Left kidney (tissue), 8 donors: ENCODE measurements at places on chromosomes 4 and X. TPM values are rescaled to one million over a fixed set of nuclear protein-coding genes. Genes with fewer than 3 reads are reported as not detected.

IL3RA gene
- polyA plus RNA-seq: 17.6 TPM

P2RY10 gene
- polyA plus RNA-seq: 0.15 TPM

SERTM2 gene
- polyA plus RNA-seq: 0.05 TPM

DGAT2L6 gene
- polyA plus RNA-seq: 0.12 TPM

UGT8 gene
- polyA plus RNA-seq: 60.2 TPM

EVC gene
- 52.7 TPM for polyA plus RNA-seq

PRKX gene
- 19.4 TPM for polyA plus RNA-seq

ARR3 gene
- polyA plus RNA-seq: 1.6 TPM

MAGIX gene
- polyA plus RNA-seq: 4.3 TPM

SNX12 gene
- polyA plus RNA-seq: 51.7 TPM

C4orf54 gene
- polyA plus RNA-seq: 1.1 TPM

COL4A5 gene
- 153 TPM for polyA plus RNA-seq

TAF7L gene
- 0.67 TPM for polyA plus RNA-seq

HERC6 gene
- 11.2 TPM for polyA plus RNA-seq

CDKL2 gene
- polyA plus RNA-seq: 18.0 TPM

USP11 gene
- polyA plus RNA-seq: 170 TPM

NAP1L2 gene
- polyA plus RNA-seq: 2.8 TPM

RBMXL3 gene
- not detected for polyA plus RNA-seq

LAMTOR3 gene
- 95.4 TPM for polyA plus RNA-seq

RADX gene
- polyA plus RNA-seq: 9.3 TPM

DOK7 gene
- 1.5 TPM for polyA plus RNA-seq

TKTL1 gene
- polyA plus RNA-seq: 0.28 TPM

LDOC1 gene
- polyA plus RNA-seq: 69.7 TPM

MSANTD1 gene
- polyA plus RNA-seq: 0.88 TPM

NPY5R gene
- polyA plus RNA-seq: 6.5 TPM

CD38 gene
- 1.2 TPM for polyA plus RNA-seq

TMSB15B gene
- polyA plus RNA-seq: 31.0 TPM

PPID gene
- 79.6 TPM for polyA plus RNA-seq

H2BW2 gene
- 1.6 TPM for polyA plus RNA-seq

RIPPLY1 gene
- 2.8 TPM for polyA plus RNA-seq

ARSH gene
- polyA plus RNA-seq: not detected

FGFBP1 gene
- polyA plus RNA-seq: not detected

SPATA4 gene
- 1.4 TPM for polyA plus RNA-seq

SHROOM2 gene
- 16.8 TPM for polyA plus RNA-seq

CORIN gene
- 6.2 TPM for polyA plus RNA-seq

SGMS2 gene
- polyA plus RNA-seq: 14.4 TPM

PASD1 gene
- polyA plus RNA-seq: 0.05 TPM

SSX4B gene
- polyA plus RNA-seq: not detected

SMAD1 gene
- polyA plus RNA-seq: 74.7 TPM

EXOC1L gene
- polyA plus RNA-seq: not detected

PNCK gene
- 7.5 TPM for polyA plus RNA-seq

FHIP1A gene
- 6.7 TPM for polyA plus RNA-seq

PPP4R3C gene
- polyA plus RNA-seq: not detected

TMEM175 gene
- 25.5 TPM for polyA plus RNA-seq

BEND2 gene
- 0.10 TPM for polyA plus RNA-seq
